Stimulated activated CD8-positive, alpha-beta memory T cell treated with anti-CD3 and anti-CD28 coated beads, Interleukin-15, amount 100 ng/mL, for 24 hours (primary cell): ENCODE measurements at places on chromosomes 7 and 10.

- no peak for DNase-seq
Observed at GRCh38 chr7:9921326-9921725, 1052.3 kb upstream of the PHF14 start.

GRCh38 chr7:55152516-55152915 lies 133.7 kb downstream of the EGFR start:
- no peak for DNase-seq

DNA sequence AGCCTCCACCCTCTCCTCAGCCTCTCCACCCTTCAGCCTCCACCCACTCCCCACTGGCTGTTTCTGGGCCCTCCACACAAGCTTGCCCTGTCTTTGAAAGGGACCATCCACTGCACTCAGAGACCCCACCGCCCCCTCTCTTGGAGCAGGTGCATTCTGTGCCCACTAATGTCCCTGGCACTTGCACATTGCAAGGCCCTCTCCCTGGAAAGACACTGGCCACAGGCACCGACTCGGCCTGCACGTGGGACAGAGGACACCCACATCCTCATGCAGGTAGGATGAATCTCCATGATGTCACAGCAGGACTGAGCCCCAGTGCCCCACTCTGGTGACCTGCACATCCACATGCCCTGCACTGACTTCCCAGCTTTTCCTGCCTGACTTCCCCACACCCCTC lies 36.8 kb upstream of the EBF3 start:
- no peak for DNase-seq

- DNase-seq: no peak
Observed at GRCh38 chr7:130515315-130516040, 23.6 kb downstream of the MEST start.

GRCh38 chr10:23413629-23414089 lies 25.2 kb upstream of the OTUD1 start:
- DNase-seq: no peak

DNA sequence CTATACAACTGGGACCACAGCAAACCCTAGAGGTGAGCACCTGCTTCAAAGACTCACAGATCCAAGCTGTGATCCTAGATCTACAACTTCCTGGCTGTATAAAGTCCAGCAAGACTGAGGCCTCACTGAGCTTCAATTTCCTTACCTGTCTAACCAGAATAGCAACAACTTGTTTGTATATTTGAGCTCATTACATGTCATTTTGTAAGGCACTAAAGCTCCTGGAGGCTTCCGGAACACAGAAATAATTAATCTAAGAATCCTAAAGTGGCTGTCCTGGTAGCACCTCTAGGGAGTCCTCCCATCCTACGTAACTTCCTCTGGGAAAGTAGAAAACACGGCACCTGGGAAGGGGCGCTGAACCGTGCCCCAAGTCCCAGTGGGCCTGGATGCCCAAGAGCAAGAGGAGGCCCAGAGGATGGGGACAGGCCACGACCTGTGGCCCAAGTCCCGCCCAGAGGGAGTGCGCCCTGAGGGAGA lies 39.4 kb downstream of the HK1 start:
- no peak for DNase-seq

GRCh38 chr7:38021892-38022291 lies 101.5 kb downstream of the EPDR1 start:
- no peak for DNase-seq

- DNase-seq: no peak
Observed at GRCh38 chr10:3470191-3470590, 297.6 kb upstream of the PITRM1 start.
